ENCODE measurements at places on chromosomes 12 and 14.

GRCh38 chr14:95808371-95808770 lies 68.3 kb upstream of the TUNAR start:
- no peak for DNase-seq

DNA sequence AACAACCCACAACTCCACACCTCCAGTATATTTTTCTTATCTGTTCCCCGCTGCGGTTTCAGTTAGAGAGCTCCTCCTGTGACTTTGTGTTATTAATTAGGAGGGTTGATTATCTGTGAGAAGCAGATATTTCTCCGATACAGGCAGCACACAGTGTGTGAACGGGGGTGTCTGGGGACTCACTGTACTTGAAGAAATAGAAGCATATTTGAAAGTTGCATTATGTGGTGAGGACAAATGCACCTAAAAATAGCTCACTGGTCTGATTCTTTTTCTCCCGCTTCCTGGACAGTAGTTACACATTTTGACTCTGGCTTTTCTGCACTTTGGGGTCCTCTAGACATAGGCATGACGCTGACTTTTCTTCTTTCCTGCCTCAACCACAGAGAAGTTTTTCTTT lies 277.7 kb downstream of the VRK1 start:
- DNase-seq, result no peak

DNA sequence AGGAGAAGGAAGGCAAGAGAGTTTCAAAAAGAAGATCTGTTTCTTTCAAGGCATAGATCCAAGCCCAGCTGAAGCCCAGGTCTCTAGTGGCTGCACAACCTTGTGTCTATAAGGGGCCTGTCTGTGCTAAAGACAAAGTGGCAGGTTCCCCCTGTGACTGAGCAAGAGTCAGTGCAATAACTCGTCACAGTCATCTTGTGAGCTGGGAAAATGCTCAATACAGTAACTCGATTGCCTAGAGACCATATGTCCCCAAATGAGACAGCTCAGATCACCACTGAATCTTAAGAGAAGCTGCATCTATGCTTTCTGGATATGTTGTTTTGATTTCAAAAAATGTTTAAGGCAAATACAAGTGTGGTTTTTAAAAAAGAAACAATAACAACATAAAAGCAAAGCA lies 24.2 kb downstream of the ST8SIA1 start:
- DNase-seq, result no peak

- peak; percentile 66 for DNase-seq
These were observed 218.8 kb downstream of the DAD1 start for GRCh38 chr14:22370084-22370847.

DNA sequence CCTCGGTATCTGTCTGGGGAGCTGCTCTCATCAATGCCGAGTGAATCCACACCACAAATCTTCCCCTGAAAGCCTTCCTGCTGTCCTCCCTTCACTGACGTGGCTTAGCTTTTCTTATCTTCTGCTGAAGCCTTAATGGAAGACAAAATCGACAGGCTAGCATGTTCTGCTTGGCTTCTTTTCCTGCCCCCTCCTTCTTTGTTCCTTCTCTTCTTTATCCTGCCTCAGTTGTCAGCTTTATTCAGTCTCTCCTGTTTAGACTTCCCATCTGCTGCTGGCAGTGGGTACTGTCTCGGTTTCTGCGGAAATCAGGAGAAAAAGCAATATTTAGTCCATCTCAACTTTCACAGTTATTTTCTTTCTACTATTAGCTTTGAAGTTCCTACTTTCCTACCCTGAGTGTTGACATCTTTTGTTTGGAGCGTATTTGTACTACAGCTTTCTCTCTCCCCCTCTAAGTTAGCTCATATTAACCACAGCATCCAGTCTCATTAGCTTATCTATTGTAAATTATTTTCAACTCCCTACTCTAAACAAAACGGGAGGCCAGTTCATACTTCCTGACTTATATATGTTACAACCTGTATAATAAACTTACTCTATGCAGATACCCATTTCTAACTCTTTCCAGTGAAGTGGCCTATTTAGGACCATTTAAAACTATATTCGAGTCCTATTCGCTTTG lies 226.0 kb downstream of the DACT1 start:
- DNase-seq, result no peak

All from RWPE1 (cell line).